ENCODE measurements at places on chromosomes 3 and 15. TPM values are rescaled to one million over a fixed set of nuclear protein-coding genes. Genes with fewer than 3 reads are reported as not detected.

DNA sequence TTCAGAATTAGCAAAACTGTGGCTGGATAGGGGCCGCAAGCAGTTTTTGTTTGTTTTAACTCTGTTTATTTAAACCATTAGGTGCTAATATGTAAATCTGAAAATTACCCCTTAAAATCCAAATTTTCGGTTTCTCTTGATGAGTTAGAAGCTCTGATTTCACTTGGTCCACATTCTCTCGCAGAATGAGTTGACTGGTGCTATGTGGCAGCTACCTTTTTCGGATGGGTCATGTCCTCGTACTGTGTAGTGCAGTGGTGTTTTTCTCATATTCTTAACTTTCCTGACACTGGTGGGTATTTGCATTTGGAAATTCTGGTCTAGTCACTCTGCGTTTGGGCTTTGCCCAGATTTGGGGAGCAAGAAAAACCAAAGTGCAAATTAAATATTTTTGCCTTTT, 87.1 kb downstream of the DIPK2A start:
- H3K27ac ChIP-seq: no peak overlapping the region
- no peaks in the 10 kb centered on the region for H3K27me3 ChIP-seq
- DNase-seq: no peak
- no peaks in the 10 kb centered on the region for H3K36me3 ChIP-seq
- H3K4me3 ChIP-seq: no peak overlapping the region

Gene ACAA1
- total RNA-seq: 24.0 TPM

- H3K36me3 ChIP-seq: peaks cover 4% of the 10 kb centered on the region
- H3K27ac ChIP-seq: peak overlapping the region; percentile 78
- no peaks in the 10 kb centered on the region for H3K27me3 ChIP-seq
- H3K4me1 ChIP-seq: peaks cover 17% of the 10 kb centered on the region
- DNase-seq: no peak
Observed at GRCh38 chr3:179072100-179072438, 460 bp upstream of the ZMAT3 start.

Gene CHRM5
- not detected for total RNA-seq

DNA sequence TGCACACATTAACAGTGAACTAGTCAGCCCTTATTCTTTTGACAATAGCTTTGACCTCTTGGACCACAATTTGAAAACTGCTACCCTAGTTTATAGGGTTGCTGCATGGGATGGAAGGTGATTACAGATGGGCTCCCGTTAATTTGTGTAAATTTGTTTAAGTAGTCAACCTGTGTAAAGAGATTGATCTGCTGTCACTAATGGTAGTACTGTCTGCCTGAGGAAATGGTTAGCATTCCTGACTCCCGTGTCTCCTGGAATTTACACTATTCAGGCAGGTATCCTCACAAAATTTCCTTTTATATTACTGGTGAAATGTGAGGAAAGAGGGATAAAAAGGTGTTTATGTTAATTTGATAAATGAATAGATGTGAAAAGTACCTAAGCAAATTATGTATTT, 15.3 kb upstream of the EBLN2 start:
- H3K27me3 ChIP-seq: no peaks in the 10 kb centered on the region
- H3K36me3 ChIP-seq: no peaks in the 10 kb centered on the region
- no peak overlapping the region for H3K27ac ChIP-seq
- peaks cover 3% of the 10 kb centered on the region for H3K4me1 ChIP-seq
- DNase-seq: no peak
- no peak overlapping the region for H3K4me3 ChIP-seq

GRCh38 chr15:92091155-92091734, 237.7 kb downstream of the SLCO3A1 start:
- H3K36me3 ChIP-seq: no peaks in the 10 kb centered on the region
- no peak overlapping the region for H3K4me3 ChIP-seq
- no peaks in the 10 kb centered on the region for H3K4me1 ChIP-seq

DNA sequence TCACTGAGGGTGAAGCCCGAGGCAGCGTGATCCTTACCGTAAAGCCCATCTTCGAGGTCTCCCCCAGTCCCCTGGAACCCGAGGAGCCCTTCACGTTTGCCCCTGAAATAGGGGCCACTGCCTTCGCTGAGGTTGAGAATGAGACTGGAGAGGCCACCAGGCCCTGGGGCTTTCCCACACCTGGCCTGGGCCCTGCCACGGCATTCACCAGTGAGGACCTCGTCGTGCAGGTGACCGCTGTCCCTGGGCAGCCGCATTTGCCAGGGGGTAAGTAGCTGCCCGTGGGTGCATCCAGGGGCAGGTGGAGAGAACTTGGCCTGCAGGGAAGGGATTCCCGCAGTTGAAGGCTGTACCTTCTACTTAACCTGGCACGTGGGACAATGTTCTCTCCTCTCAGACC, 42.4 kb downstream of the ACAN start:
- no peak for DNase-seq
- no peak overlapping the region for H3K4me3 ChIP-seq
- no peaks in the 10 kb centered on the region for H3K27me3 ChIP-seq
- H3K27ac ChIP-seq: no peak overlapping the region
- H3K4me1 ChIP-seq: no peaks in the 10 kb centered on the region

DNA sequence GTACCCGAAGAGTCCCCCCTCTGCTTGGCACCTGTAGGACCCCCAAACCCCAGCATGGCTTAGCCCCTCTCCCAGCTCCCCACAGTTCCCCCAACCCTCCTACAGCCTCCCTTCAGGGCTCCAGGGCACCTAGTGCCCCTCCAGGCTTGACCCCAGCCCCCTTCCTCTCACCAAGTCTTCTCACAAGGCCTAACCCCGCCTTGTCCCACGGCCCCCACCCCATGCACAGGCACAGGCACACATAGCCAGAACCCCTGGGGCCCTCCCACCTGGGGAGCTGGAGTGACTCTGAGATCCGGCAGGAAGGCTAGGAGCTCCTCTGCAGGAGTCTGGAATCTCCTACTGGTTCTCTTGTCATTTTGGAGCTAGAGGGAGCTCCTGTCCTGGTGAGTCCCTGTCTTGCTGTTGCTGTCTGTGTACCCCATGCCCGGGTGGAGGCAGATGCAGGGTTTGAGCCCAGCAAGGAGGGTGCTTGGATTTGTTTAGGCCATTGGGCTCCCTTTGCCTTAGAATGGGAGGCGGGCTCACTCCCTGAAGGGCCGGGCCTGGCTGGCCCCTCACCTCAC, 39.6 kb downstream of the KLF13 start:
- no peaks in the 10 kb centered on the region for H3K27me3 ChIP-seq
- peak; percentile 55 for DNase-seq
- no peaks in the 10 kb centered on the region for H3K36me3 ChIP-seq
- peaks cover 30% of the 10 kb centered on the region for H3K4me1 ChIP-seq
- H3K4me3 ChIP-seq: peak overlapping the region; percentile 26

DNA sequence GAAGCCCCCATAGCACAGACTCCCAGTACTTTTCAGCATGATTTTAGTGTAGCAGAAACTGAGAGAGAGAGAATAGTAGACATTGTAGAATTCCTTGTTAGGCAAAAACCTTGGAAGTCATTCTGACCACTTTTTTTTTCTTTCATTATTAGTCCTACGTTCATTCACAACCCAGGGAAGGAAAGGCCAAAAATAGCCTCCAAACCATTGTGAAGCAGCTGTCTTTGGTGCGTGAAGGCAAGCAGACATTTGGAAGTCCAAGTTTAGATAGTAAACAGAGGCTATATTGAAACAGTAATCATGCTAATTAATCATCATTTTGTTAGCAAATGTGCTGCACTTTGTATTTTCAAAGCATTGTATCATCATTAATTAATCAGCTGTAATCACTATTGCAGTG, 34.5 kb downstream of the CCDC54 start:
- no peaks in the 10 kb centered on the region for H3K36me3 ChIP-seq
- no peaks in the 10 kb centered on the region for H3K27me3 ChIP-seq
- no peaks in the 10 kb centered on the region for H3K4me1 ChIP-seq

Gene RUBCN
- total RNA-seq: 24.9 TPM

DNA sequence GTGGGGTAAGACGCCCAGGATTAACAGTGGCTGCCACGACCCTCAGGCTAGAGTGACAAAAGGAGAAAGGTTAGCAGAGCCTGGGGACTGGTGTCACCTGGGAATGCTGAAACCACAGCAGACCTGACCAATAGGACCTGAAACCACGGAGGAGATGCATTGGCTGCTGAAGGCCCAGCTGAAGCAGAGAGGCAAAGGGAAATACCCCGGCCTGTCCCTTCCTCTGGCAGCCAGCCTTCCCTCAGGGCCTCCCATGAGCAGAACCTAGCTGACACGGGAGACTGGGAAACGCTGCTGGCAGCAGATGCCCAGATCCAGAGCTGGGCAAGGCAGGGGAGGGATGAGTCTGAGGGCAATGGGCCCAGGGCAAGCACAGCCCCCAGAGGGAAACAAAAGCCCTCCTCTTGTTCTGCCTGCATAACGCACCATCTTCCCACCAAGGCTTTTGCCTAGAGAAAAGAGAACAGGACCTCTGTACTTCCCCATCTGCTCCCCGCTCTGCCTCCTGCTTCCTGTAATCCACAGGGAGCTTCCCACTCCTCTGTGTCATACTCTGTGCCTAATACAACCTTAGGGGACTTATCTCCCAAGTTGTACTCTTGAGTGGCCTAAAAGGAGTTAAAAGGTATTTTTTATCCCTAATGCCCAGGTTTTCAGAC, 216.2 kb downstream of the ABHD5 start:
- H3K4me3 ChIP-seq: no peak overlapping the region
- no peak for DNase-seq
- H3K27ac ChIP-seq: no peak overlapping the region

DNA sequence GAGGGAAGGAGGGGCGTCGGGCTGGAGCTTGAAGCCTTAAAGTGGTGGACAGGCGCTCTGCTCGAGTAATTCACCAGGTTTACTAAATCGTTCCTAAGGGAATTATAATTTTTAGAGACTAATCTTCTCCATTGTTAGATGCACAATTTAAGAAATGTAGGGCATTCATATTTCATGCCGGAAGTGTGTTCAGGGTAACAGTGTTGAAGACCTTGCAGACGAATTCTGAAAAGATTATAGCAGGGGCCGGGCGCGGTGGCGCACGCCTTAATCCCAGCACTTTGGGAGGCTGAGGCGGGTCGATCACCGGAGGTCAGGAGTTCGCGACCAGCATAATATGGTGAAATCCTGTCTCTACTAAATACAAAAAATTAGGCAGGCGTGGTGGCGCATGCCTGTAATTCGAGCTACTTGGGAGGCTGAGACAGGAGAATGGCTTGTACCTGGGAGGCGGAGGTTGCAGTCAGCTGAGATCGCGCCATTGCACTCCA, 365 bp upstream of the GTF2A2 start:
- peak overlapping the region; percentile 71 for H3K4me3 ChIP-seq
- peaks cover 9% of the 10 kb centered on the region for H3K36me3 ChIP-seq
- no peak for DNase-seq
- no peaks in the 10 kb centered on the region for H3K27me3 ChIP-seq

GRCh38 chr3:57557085-57557537, 1.0 kb downstream of the PDE12 start:
- DNase-seq: peak; percentile 3
- no peaks in the 10 kb centered on the region for H3K36me3 ChIP-seq
- peaks cover 3% of the 10 kb centered on the region for H3K4me1 ChIP-seq
- no peaks in the 10 kb centered on the region for H3K27me3 ChIP-seq
- peak overlapping the region; percentile 78 for H3K4me3 ChIP-seq

DNA sequence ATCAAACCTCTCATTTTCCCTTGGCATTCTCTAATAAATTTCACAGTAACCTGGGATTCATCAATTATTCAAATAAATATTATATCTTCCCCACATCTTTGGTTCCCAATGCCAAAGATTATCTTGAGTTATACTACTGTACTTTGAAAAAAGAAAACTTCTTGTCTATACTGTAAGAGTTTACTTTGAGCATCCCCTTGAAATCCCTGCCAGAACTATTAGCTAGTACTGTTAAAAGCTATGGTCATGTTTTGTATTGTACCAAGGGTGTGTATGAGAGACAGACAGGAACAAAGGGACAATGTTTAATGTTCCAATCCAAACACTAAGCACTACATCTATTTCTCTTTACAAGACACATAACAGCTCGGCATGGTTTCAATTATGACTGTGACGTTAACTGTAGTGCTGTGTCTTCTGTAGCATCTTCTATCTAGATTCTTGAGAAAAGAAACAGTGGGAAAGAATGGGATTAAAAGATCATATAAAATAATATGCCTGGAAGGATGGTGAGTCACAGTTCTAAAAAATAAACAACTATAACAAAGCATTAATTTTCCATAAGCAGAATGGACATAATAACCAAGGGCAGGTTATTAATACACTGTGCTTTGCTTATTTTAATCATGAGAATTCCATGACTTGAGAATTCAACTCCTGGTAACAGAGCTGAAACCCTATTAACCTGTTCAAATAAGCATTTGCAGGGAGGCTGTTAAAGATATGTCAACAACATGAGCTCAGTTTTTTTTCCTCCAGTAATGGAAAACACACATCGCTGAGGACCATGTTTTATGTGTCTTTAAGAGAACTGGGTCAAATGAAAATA, 71.1 kb downstream of the ALDH1A2 start:
- no peaks in the 10 kb centered on the region for H3K36me3 ChIP-seq
- H3K27me3 ChIP-seq: no peaks in the 10 kb centered on the region
- H3K4me3 ChIP-seq: no peak overlapping the region
- DNase-seq: no peak
- H3K4me1 ChIP-seq: no peaks in the 10 kb centered on the region
- no peak overlapping the region for H3K27ac ChIP-seq

Gene RPSA
- 944 TPM for total RNA-seq

- H3K4me1 ChIP-seq: peaks cover 39% of the 10 kb centered on the region
- peak; percentile 27 for DNase-seq
- H3K27ac ChIP-seq: no peak overlapping the region
Observed at GRCh38 chr3:79005084-79005483, 762.7 kb downstream of the ROBO1 start.

DNA sequence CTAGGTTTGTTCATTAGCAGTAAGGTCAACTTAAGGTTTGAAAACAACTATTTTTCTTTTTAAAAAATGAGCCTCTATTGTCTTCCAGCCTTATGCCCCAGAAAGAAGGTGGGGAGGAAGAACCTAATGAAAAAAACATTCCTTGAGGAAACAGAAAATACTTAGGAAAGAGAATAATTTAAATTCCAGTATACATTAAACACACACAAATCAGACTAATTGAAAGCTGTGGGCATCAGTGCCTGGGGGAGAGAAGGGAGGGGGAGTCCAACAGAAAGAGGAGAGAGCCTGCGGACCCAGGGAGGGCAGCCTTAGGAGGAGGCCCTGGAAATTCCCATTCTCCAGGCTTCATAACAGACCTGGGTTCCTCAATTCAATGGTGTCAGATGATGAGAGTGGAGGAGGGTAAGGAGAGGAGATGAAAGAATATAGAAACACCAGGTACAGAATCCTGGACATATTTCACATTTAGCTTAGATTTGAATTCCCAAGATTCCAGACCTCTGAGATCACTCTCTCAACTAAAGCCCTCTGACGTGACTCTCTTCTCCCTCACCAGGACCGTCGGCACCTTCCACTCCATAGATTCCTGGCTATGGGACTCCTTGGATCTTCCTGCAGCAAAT, 320.5 kb upstream of the UMPS start:
- H3K27me3 ChIP-seq: no peaks in the 10 kb centered on the region
- no peaks in the 10 kb centered on the region for H3K4me1 ChIP-seq
- no peaks in the 10 kb centered on the region for H3K36me3 ChIP-seq
- H3K4me3 ChIP-seq: no peak overlapping the region
- DNase-seq: no peak

- DNase-seq: no peak
- H3K27me3 ChIP-seq: no peaks in the 10 kb centered on the region
- peaks cover 5% of the 10 kb centered on the region for H3K4me1 ChIP-seq
- H3K36me3 ChIP-seq: no peaks in the 10 kb centered on the region
- no peak overlapping the region for H3K27ac ChIP-seq
Observed at GRCh38 chr15:75677465-75678323, 30.0 kb downstream of the SNX33 start.

Gene RHOV
- total RNA-seq: 1.6 TPM

GRCh38 chr3:101656651-101657050, 20.3 kb downstream of the ZBTB11 start:
- no peak for DNase-seq
- H3K36me3 ChIP-seq: peaks cover 67% of the 10 kb centered on the region
- no peak overlapping the region for H3K4me3 ChIP-seq
- no peak overlapping the region for H3K27ac ChIP-seq
- H3K4me1 ChIP-seq: no peaks in the 10 kb centered on the region
- no peaks in the 10 kb centered on the region for H3K27me3 ChIP-seq

Gene WNT5A
- total RNA-seq: 15.7 TPM
